Vein endothelial cell (primary cell): ENCODE measurements at places on chromosomes 2 and 18. TPM values are rescaled to one million over a fixed set of nuclear protein-coding genes. Genes with fewer than 3 reads are reported as not detected.

The PID1 gene
- total RNA-seq: under 0.01 and 0.48 TPM in 2 replicates

The SLC9A2 gene
- total RNA-seq: under 0.01 TPM in 1 of 2 replicates, not detected in the other

The TRIM54 gene
- total RNA-seq: 0.10 and 0.33 TPM in 2 replicates

The RPE gene
- 77.7 and 93.4 TPM in 2 replicates for total RNA-seq

The CAVIN2 gene
- total RNA-seq: 335 and 409 TPM in 2 replicates
